Esophagus mucosa (tissue), 1 donor: ENCODE measurements at places on chromosomes 5 and 9. TPM values are rescaled to one million over a fixed set of nuclear protein-coding genes. Genes with fewer than 3 reads are reported as not detected.

DNA sequence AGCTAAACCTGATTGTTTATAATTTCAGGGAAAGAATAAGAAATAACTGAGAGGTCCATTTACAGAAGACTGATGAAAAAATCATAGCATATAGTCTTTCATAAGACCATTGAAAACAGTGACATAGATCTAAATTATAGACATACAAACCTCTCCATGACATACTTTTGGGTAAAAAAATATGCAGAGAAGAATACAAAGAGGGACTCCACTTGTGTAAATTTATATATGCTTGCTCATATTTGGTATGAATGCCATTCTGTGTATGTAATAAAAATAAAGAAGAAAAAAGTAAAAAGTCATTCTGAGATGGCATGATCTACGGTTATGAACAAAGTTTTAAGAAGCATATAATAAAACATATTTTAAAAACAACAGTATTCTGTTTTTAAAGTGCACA, 310.7 kb downstream of the ASTN2 start:
- ATAC-seq: no peak

- ATAC-seq: no peak
Measured at GRCh38 chr9:110604171-110604601, 24.6 kb upstream of the SVEP1 start.

GRCh38 chr5:50406877-50407276, 34.2 kb downstream of the EMB start:
- no peak for ATAC-seq

DNA sequence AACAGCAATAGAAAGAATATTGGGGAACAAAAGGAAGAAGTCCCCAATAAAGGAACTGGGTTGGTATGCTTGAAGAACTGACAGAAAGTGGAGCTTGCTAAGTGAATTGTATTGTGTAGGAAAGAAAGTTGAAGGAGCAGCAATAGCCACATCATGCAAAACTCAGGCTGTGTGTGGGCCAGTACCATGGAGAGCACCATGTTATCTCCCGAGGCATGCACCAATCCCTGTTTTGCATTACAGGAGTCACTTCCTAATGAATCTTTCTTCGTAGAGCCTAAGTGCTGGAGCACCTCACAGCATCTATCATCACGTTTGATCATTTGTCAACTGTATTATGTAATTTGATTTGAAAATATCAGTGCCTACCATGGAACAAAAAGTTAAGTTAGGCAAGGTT, 137.7 kb upstream of the NMUR2 start:
- ATAC-seq: peak; percentile 35

GRCh38 chr5:177003649-177004048, 2.9 kb downstream of the UIMC1 start:
- ATAC-seq: no peak

- ATAC-seq: no peak
Measured at GRCh38 chr9:124757616-124758015, 13.5 kb downstream of the NR6A1 start.

DNA sequence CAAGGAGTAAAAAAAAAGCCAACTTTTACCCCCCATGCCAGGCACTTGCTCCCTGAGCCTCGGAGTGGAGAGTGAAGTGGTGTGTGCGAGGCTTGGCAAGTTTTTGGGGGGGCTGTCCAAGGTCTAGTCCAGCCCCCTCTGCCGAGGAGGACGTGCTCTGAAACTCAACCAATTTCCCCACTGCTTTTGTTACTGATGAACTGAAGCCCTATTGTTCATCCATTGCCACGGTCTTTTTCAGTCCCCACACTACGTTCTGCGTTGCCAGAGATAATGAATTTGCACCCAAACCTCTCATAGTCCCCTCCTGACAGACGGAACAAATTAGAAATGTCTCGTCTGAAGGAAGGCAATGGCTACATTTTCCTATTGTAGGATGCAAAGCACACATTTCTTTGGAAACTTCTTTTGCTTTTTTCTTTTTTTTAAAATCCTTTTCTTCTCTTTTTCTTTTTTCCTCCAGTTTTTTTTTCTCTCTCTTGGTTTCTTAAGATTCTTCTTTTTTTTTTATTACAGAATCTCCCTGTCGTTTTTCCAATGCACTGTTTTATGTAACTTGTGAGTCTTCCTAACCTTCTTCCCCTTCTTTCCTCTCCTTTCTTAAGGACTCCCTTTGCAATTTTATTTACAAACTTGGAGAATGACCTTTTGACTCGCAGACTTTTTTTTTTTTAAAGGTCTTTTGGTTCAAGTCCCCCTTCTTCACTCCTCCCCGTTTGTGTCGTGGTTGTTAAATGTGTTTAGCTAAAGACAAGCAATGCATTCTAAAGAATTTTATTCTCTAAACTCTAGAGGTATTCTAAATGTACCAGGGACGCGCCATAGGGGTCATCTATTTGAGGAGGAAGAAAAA, 209.5 kb downstream of the MEF2C start:
- no peak for ATAC-seq

DNA sequence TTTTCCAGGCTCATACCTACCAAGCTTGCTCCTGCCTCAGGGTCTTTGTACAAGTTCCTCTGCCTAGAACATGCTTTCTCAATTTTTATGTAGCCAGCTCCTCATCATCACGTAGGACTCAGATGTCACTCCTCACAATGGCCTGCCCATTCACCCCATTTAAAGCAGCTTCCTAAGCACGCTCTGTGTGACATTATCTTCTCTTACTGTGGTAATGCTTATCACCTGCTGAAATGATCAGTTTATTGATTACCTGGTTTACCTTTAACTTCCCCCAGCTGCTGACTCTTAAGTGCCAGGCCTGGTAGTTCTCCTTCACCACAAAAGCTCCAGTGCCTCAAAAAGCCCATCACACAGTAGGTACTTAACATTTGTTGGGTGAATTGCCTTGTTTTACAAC, 13.6 kb downstream of the FUBP3 start:
- ATAC-seq: no peak

DNA sequence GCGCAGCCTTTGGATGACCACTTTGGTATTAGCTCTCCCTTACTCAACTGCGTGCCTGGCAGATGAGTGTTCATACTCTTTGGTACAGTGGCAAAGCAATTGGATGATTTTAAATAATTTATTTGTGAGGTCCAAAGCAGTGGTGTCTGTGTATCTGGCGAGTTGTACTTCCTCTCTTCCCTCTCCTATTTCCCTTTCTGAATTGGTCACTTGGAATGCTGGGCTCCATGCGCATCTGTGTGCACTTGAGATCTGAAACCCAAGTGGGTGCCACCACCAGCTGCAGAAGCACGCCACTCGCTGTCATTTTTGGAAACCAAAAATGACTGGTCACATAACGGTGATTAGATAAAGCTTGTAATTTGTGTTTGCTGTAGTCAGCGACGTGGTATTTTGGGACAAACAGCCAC, 386.0 kb upstream of the KLF4 start:
- no peak for ATAC-seq

GRCh38 chr9:125990793-125991220, 243.6 kb downstream of the PBX3 start:
- no peak for ATAC-seq

DNA sequence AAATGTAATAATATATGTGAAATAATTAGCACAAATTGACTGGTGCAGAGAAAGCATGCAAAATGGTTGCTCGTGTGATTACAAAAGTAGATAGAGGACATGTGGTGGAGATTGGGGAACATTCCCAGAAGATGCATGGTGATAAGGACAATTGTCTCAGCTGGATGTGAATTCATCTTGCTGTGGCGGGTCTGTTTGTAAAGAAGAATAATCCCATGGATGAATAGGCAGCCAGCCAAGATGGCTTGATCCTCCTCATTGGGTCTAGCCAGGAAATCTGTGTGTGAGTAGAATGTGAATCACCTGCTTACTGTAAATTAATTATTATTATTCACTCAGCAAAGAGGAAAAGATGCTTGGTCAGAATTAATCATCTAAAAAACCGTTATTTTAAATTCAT, 12.6 kb upstream of the DPYSL3 start:
- no peak for ATAC-seq

DNA sequence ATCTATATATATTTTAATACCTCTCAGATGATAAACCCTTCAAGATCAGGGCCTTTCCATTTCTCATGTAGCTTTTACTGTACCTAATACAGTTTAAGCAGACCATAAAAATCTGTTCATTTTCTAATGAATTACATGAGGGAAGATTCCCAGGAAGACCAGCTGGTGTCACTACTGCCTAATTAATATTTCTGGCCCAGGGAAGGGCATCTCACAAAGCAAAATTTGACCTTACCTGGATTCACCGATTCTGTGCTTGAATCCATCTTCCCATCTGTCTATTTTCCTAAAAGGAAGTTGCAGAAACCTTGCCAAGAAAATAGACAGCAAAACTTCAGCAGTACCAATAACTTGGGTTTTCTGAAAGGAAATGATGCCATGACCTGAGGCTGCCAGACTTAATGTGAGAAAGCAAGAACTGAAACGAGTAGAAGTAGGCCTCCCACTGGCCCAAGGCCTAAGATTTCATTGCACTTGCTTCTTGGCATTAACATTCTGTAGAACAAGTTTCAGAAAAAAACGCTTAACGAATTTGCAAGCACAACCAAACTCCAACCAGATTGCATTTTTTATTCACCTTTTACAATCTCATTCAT, 83.0 kb upstream of the GLIS3 start:
- peak; percentile 25 for ATAC-seq

DNA sequence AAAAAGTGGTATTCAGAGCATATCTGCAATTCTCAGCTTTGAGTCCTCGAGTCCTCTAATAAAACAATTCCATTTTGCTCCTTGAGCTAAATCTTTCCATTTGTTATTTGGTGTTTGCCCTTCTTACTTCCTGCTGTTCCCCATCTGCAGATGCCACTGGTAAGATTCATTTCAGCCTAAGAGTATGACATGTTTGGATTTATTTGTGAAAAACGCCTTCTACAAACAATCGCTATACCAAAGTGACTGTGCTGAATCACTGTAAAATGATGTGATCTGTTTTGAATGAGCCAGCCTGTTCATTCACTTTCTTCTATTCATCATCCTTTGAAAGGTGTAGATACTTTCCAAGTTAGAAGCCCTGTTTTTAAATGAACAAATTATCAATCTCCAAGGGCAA, 27.7 kb downstream of the KCTD16 start:
- ATAC-seq: peak; percentile 77

DNA sequence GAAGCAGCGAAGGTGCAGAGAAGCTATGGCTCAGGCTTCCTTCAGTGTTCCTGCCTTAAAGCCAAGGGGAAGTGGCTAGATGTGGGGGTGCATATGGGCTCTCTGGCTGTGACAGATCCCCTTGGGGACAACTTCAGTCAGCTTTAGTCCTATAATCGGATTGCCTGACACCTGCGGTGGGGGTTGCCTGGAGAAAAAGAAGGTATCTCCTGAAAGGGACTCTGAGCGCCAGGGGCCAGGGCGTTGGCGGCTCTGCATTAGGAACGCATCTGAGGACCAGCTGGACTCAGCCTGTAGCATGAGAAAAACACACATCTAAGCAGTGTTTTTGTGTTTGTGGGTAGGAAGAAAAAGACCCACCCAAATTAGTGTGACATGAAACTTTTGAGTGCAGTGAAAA, 84.3 kb upstream of the OTULINL start:
- no peak for ATAC-seq

- ATAC-seq: no peak
Measured at GRCh38 chr9:127349483-127350113, 47.4 kb upstream of the SLC2A8 start.

- ATAC-seq: no peak
Measured at GRCh38 chr9:133400292-133400691, 17.5 kb downstream of the REXO4 start.

GRCh38 chr5:59799668-59800346, 93.7 kb downstream of the PDE4D start:
- peak; percentile 83 for ATAC-seq

DNA sequence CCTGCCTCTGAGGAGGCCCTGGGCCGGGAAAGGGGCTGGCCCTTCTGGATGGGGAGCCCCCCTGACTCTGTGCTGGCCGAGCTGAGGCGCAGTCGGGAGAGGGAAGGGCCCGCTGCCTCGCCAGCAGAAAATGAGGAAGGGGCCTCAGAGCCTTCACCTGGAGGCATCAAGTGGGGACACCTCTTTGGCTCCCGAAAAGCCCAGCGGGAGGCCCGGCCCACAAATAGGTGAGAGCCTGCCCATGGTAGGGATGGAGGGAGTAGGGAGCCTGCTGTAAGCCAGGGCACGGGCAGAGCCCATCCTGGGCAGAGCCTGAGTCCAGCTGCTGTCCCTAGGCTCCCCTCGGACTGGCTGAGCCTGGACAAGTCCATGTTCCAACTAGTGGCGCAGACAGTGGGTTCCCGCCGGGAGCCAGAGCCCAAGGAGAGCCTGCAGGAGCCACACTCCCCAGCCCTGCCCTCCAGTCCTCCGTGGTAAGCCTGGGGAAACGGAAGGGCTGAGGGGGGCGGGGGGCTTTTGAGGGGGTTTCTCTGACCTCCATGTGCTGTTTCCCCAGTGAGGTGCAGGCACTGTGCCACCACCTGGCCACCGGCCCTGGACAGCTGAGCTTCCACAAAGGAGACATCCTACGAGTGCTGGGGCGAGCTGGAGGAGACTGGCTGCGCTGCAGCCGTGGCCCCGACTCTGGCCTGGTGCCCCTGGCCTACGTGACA, 44.3 kb upstream of the TESK1 start:
- ATAC-seq: no peak

GRCh38 chr5:96236831-96237230, 196.2 kb downstream of the PCSK1 start:
- no peak for ATAC-seq

DNA sequence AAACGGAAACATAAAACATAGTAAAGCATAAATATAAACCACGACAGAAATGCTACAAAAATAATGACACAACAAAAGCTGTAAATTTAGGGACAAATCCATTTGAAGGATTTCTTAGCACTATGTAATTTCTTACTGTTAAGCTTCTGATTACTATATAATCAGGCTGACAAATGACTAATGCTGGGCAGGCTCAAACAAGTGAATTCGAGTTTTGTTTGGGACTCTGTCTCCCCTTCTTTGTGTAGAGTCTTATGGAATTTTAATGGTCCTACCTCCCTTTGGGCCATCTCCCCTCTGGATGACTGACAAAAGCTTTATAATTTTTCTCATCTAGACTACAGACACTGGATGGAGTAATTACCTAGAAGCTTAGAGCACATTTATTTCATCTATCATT, 24.6 kb upstream of the KIF2A start:
- ATAC-seq: peak; percentile 57

DNA sequence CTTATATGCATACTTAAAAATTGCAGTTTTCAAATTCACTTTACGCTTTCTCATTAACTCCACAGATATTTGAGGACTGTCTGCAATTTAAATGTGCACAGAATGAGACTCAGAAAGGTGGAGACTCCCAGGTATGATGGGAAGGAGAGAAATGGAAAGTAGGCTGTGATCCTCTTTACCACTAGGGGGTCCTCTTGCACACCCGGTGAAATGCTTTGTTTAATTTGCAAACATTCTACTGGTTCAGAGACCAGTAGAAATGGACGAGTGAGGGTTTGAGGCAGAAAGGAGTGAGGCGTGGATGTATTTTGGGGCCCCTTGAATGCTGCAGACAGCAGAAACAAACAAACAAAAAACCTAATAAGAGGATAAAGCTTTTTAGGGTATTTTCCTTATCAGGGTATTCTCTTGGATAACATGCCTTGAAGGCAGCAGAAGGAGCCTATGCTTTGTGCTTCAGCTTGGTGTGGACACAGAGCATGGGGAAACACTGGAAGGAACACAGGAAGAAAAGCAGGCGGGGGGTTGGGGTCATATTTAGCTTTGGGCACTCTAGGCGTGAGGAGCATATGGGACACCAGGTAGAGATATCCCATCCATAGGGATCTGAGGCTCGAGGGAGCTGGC, 410.1 kb downstream of the DMRT2 start:
- ATAC-seq: peak; percentile 39

Gene MUSK
- total RNA-seq: 0.48 TPM

Gene CCDC192
- not detected for total RNA-seq
